ENCODE measurements at places on chromosomes 13 and 19.

DNA sequence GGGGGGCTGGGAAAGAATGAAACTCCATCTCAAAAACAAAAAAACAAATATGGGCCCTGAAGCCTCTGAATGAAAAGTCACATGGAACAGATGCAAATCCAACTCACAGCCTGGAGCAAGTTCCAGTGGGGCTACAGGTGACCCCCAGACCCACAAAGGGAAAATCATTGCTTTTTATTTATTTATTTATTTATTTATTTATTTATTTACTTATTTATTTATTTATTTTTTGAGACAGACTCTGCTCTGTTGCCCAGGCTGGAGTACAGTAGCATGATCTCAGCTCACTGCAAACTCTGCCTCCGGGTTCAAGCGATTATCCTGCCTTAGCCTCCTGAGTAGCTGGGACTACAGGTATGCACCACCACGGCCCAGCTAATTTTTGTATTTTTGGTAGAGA is 13.3 kb upstream of the CCL25 start:
- DNase-seq: no peak

DNA sequence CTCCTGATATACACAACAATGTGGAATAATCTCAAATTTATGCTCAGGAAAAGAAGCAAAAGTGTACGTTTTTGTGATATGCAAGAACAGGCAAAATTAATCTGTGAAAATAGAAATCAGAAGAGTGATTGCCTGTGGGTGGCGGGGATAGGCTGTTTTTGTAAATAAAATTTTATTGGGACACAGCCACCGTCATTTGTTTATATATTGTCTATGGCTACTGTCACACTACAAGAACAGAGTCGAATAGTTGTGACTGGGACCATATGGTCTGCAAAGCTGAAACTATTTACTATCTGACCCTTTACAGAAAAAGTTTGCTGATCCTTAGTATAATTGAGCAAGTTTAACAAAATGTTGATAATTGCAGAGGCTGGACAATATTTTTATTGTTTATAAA is 269.5 kb upstream of the HTR2A start:
- no peak for DNase-seq

GRCh38 chr19:3316132-3316648 is 50.2 kb upstream of the NFIC start:
- no peak for DNase-seq

DNA sequence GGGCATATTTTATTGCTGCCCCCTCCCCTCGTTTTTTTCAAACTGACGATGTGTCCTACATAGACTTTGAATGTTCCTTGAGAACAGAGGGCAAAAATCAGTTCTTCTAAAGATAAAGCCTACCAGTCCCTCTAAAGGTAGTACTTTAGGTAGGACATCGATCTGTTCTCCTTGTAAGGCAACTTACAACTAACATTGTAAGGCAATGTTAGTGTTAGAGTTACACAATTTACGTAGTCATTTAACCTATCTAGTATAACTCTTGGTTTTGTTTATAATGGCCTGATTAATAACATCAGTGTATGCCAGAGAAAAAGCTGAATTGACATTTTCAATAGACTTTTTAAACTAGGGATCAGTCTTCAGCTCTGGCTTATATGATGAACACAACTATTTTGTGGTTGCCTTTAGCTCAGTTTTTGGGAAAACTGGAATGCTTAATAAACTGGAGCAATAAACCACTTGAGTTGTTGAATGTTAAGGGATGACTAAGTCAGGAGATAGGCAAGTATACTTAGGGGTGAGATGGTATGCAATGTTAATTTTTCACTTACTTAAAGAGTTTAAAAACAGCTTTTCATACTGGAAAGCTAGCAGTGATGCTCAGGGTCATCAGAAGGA is 2.2 kb downstream of the NDFIP2 start:
- DNase-seq: no peak

DNA sequence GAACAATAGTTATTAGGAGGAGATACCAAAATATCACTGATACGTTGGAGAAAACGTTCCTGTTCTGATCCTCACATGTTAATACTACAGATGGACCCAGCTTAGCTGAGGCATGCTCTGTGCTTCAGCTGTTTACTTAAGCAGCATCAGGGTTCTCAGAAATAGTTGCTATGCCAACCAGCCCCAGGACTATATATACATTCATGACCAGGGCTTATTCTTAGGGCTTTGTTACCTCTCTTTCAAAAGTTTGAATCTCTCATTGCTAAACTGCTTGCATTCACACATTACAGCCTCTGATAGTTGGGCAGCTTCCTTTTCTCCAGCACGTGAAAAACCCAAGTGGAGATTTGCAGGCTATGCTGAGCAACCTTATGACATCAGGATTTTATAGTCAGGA is 800.4 kb downstream of the DIAPH3 start:
- no peak for DNase-seq

DNA sequence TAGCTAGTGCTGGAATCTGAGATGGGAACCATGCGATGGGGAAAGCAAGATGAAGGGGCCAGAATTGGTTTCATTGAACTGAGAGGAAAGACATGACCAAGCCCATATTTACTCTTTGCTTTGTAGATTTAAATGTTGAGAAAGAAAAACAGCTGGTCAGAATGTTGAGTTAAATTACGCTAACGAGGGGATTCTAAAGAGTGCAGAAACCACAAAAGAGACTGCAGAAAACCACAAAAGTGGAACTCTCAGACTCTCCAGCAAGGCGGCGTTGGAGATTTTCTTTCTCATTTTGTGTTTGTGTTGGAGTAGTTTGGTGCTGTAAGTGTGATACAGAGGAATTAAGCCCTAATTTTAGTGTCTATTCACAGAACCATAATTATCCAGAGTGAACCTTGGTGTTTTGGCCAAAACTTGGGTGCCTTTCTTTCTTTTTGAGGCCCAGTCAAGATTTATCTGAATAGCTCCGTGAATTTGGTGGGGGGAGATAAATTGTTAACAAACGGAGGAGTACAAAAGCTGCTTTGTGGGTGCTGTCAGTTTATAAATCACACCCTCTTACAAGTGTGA is 26.3 kb downstream of the SAE1 start:
- no peak for DNase-seq

DNA sequence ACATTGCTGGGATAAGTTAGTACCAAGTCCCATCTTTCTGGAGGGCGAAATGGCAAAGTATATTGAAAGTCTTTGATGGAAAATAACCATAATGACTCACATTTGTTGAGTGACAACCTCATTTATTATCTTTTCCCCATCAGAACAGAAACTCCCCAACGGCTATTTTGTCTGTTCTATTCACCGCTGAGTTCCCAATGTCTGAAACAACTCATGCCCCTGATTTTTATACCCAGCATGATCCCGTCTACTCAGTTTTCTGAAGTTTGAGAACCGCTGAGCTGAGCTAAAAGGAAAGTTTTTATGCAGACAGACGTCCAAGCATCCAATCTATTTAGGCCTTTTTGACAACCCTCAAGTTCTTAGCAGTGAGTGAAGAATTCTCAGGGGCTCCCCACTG is 7.8 kb upstream of the TINCR start:
- DNase-seq: no peak

- no peak for DNase-seq
Measured at GRCh38 chr13:27526516-27526915, 76.2 kb upstream of the MTIF3 start.

DNA sequence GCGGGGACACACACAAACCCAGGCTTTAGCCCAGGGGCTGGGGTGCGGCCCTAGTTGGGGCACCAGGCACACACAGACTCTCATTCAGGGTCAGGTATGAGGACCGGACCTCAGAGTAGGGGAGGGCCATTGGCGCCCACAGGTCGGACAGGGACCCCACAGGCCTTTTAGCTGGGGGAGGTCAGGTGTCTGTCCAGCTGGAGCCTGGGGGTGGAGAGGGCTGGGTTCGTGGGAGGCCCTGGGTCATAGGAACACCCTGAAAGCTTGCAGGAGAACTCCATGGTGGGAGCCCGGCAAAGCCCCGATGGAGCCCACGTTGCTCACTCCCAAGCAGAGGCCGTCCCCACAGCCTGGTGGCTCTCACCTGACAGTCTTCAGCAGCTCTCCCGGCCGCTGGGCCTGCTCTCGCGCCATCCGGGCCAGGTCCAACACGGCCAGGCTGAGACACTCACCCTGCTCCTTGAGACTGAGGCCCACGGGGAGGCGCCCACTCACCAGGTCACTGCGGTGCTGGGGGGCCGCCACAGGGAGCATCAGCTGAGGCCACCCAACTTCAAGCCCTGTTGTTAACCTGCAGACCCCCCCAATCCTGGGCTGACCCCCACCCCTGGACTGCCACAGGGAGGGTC is 5.0 kb downstream of the JAK3 start:
- DNase-seq: no peak

DNA sequence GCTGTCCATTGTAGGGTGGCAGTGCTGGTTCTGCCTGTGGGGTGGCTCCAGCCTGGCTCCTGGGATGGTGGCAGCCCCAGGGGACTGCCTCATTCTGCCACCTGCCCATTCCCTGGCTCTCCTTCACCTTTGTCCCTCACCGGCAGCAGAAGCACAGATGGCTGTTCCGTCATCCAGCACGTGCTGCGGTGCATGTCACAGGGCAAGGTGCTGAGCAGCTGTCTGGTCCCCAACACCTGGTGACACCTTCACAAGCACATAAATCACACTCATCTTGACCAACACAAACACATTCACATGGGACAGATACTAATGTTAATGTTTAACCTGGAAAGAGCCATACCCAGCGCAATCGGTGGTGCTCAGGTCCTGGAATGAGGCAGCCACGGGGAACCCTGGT is 126.8 kb downstream of the UQCRFS1 start:
- DNase-seq: peak; percentile 22

DNA sequence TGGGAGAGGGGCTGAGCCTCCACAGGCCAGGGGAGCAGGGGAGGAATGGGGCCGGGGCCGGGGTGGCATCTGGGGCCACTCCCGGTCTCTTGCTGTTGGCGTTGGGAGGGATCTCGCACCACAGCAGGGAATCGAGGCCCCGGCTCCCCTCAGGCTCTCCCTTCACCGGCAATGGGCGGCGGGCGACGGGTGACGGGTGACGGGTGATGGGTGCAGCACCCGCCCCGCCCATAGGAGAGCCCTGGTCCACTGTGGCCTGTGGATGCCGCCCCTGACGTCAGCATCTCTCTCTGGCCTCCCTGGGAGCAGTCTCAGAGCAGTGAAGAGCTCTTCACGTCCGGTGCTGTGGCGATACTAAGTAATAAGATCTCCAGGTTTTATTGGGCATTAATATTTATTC is 133.6 kb downstream of the KDM4B start:
- DNase-seq: no peak

DNA sequence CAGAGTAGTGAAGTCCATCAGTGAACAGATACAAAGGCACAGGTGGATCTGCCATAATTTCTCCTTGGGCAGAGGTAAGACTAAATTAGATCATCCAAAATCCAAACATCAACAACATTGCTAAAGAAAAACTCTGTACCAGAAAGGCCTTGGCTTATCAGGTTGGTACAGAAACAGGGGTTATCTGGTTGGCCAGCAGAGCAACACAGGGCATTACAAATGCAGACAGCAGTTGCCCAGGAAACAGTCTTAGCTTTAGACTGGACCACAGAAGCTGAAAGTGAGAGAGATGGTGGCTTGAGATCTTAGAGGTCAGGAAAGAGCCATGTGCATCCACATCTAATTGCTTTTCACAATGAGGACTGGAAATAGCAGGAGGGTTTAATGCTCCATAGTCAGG is 26.6 kb upstream of the DGKH start:
- no peak for DNase-seq

GRCh38 chr13:26253262-26253786 is 605 bp upstream of the CDK8 start:
- DNase-seq: no peak

DNA sequence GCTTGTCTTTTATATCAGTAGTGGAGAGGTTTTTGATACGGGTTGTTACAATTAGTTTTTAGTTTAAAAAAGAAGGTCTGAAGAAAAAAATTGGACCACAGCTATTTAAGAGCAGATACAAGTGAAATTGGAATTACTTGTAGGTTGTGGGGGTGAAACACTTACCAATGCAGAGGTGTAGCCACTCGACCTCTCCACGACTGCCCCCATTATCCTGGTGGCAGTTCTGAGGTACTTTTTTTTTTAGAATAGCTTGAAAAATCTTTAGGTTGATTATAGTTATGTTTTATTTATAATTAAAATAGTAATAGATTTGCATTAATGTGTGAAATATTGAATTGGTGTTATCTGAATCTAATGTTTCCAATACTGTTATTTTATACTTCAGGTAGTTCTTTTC is 60.7 kb downstream of the PAN3 start:
- no peak for DNase-seq

- peak; percentile 80 for DNase-seq
Measured at GRCh38 chr13:95643571-95643935, 953 bp downstream of the DZIP1 start.

DNA sequence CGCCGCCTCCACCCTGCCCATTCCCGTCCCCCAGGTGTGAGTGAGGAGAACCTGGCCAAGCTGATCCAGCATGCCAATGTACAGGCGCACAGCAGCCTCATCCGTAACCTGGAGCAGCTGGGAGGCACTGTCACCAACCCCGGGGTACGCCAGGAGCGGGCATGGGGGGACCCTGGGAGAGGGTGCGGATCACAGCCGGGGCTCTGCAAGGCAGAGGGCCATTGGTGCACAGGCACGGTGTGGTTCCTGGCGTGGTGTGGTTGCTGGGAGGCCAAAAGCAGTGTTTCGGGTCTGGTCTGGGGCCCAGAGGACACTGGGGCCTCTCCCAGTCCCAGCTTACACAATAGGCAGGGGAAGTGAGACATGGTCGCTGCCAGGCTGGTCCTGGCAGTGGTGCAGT is 8.3 kb downstream of the STXBP2 start:
- DNase-seq: no peak

GRCh38 chr19:7382694-7383093 is 34.0 kb downstream of the ARHGEF18 start:
- no peak for DNase-seq

- DNase-seq: no peak
Measured at GRCh38 chr13:26476782-26477142, 80.7 kb upstream of the WASF3 start.

DNA sequence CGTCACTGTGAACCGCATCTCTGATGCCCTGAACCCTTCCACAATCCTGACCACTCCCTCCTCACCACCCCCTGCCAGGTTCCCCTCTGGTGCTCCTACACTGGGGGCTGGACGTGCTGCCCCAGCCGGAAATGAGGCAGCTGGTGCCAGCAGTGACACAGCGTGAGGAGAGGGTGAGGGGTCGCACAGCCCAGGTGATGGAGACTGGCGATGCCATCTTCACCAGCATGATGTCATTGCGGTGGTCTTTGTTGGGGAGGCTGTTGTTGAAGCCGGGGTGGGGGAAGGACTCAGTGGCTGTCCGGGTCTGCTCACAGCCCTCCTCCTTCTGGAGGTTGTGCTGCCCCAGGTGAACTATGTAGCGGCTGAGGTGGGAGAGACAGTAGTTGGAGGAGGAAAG is 2.5 kb downstream of the KLK11 start:
- no peak for DNase-seq

DNA sequence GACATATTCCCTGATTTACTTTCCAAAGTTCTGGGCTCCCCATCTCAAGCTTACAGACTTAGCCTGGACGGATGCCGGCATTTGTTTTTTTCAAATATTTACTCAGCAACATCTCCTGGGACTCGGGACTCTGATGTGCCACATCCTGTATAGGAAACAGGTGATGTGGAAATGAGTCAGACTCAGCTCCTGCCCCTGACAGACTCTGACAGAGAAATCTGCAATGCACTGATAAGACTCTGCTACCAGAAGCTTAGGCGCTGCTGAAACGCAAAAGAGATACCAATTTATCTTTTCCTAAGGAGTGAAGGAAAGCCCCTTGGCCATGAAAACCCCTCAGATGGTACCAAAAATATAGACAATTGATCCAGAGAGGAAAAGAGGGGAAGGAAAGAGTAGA is 16.2 kb downstream of the LAIR2 start:
- DNase-seq: peak; percentile 51

Data from NCI-H526 treated with DMSO at 0.1 percent for 48 hours (cell line).